ENCODE measurements at places on chromosomes 6 and 20.

DNA sequence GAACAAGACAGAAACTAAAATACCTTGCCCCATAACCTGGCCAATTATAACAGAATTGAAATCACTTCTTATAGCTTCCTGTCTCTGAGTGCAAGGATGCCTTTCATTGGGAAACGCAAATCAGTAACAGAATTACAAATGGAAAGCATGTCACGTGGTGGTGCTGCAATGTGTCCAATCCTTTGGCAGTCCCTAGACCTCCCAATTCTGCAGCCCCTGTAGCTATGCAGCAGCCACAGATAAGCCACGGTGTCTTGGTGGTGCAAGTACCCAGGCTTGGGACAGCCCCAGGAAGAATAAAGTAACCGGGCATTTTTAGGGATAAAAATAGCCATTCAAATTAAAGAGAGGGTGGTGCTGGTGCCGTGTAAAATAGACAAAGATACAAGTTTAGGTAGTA lies 134.6 kb upstream of the CCN2 start:
- H3K4me3 ChIP-seq = no peak overlapping the region
- H3K36me3 ChIP-seq = no peaks in the 10 kb centered on the region
- H3K27ac ChIP-seq = peak overlapping the region; percentile 66
- H3K27me3 ChIP-seq = no peaks in the 10 kb centered on the region
- DNase-seq = no peak

GRCh38 chr6:114157848-114158247 lies 185.0 kb downstream of the HS3ST5 start:
- H3K27ac ChIP-seq = no peak overlapping the region
- DNase-seq = no peak
- no peaks in the 10 kb centered on the region for H3K27me3 ChIP-seq
- no peak overlapping the region for H3K4me3 ChIP-seq

DNA sequence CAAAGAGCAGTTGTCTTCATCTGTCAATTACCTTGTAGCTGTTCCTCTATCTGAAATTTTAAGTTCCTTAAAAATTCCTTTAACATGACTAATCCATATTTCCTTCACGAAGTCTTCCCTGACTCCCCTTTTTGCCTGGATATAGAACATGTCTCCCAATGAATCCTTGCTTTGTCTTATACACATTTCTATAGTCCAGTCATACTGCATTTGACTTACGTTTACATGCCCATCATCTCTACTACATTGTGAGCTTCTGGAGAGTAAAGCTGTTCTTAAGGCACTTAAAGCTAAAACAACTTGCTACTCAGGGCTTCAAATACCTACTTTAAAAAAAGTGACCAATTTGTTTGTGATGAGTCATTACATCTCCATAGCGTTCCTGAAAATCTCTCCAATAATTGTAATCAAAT lies 4.9 kb downstream of the REV3L start:
- H3K4me1 ChIP-seq = peaks cover 3% of the 10 kb centered on the region
- H3K36me3 ChIP-seq = no peaks in the 10 kb centered on the region
- no peak overlapping the region for H3K27ac ChIP-seq
- no peak for DNase-seq

DNA sequence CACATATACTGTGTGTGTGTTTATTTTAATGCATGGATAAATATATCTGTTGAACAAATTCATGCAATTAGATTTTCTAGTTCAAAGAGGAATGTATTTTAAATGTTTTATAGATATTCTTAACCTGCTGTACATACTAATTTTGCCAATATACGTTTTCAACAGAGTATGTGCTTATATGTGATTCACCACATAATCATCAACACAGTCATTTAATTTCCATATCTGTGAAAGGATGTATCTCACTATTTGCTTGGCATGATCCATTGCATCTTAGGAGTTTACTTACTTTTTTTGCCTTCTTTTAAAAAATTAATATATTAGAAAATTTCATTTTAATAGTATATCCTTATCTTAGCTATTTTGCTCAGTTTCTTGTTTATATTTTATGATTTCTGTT lies 902.3 kb upstream of the CITED2 start:
- H3K4me1 ChIP-seq = no peaks in the 10 kb centered on the region
- H3K36me3 ChIP-seq = no peaks in the 10 kb centered on the region
- H3K27ac ChIP-seq = no peak overlapping the region
- no peak overlapping the region for H3K4me3 ChIP-seq
- H3K27me3 ChIP-seq = no peaks in the 10 kb centered on the region

- H3K27me3 ChIP-seq = no peaks in the 10 kb centered on the region
- no peak overlapping the region for H3K4me3 ChIP-seq
- peaks cover 8% of the 10 kb centered on the region for H3K4me1 ChIP-seq
- DNase-seq = no peak
Measured at GRCh38 chr6:167073679-167074274, 49.1 kb upstream of the CCR6 start.

DNA sequence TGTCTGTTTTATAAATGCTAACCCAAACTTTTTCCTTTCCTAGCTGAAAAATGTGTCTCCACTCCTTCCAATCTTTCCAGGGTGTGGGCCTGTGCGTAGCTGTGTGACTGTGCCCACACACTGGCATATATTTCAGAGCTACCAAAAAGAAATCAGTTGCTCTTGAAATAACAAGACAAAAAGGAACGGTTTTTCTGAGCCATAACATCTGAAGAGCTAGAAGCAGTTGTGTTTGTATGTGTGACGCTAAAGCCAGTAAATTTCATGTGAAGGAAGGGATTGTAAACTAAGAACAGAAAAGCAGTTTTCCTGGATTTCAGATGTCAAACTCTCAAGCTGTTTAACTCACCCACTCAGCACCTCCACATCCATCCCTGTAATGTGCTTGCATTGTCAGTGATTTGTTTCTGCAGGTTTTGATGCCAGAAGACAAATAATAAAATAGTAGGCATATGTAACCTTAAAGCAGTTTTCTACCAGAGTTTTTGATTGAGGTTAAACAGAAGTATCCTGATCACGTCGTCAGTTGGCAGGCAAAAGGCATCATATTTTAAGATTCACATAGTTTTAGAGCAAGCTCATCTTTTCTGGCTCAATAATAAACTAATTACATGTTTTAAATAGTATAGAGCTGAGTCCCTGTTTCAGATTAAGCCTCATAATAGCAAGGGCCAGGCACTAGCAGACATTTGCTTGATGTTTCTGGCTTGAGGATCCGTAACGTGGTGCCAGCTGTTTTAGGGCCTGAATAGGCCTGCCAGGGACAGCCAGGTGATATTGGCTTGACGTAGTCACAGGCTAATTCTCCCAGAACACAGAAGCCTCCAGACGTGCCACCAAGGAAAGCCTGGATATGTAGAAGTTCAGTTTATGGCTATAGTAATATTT lies 90.9 kb downstream of the FOXO3 start:
- peak overlapping the region; percentile 82 for H3K27ac ChIP-seq
- no peaks in the 10 kb centered on the region for H3K27me3 ChIP-seq
- H3K4me3 ChIP-seq = no peak overlapping the region
- peak; percentile 92 for DNase-seq
- H3K36me3 ChIP-seq = no peaks in the 10 kb centered on the region
- H3K4me1 ChIP-seq = peaks cover 49% of the 10 kb centered on the region
